ENCODE measurements at places on chromosomes 4 and X.

GRCh38 chr4:59341506-59341905 is 1858.6 kb upstream of the ADGRL3 start:
- DNase-seq, result no peak

- no peak for DNase-seq
These were observed 16.4 kb upstream of the NKRF start for GRCh38 chrX:119622356-119623232.

GRCh38 chrX:22088326-22088725 is 56.2 kb downstream of the PHEX start:
- DNase-seq, result no peak

- no peak for DNase-seq
These were observed 68.9 kb upstream of the CAPN6 start for GRCh38 chrX:111339212-111339611.

DNA sequence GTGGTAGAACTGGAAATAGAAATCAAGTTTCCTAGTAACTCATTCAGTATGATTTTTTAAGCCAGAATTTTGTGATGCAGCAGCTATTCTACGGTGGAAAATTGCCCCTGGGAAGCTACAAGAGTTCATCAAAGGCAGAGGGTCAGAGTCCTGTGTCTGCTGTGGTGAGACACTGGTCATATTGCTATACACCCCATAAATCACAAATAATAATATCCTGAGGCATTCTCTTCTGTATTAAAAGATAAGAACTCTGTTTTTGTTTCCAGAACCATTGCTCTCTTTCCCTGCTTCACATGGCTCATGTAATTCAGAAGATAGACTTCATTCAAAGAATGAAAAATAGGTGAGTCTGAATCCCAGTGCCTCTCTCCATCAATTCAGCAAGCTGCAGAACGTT is 188.8 kb upstream of the NOCT start:
- DNase-seq, result no peak

- DNase-seq, result no peak
These were observed 584.3 kb downstream of the KLHL13 start for GRCh38 chrX:117532339-117532738.

DNA sequence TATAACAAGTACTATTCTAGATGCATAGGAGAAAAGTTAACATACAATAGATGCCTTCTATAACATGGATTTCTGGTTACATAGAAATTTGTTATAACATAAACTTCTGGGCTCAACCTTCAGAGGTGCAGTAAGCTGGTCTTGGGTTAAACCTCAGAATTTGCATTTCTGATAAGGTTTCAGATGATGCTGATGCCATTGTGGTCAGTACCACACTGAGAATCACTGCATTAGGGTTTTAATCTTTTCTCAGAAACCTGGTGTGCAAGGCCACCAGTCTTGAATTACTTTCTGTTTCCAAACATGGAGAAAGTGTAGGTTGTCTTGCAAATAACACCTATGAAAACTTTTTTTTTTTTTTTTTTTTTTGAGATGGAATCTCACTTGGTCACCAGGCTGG is 146.2 kb downstream of the SPOCK3 start:
- DNase-seq, result no peak

GRCh38 chrX:77160301-77160700 is 286.9 kb upstream of the FGF16 start:
- no peak for DNase-seq

DNA sequence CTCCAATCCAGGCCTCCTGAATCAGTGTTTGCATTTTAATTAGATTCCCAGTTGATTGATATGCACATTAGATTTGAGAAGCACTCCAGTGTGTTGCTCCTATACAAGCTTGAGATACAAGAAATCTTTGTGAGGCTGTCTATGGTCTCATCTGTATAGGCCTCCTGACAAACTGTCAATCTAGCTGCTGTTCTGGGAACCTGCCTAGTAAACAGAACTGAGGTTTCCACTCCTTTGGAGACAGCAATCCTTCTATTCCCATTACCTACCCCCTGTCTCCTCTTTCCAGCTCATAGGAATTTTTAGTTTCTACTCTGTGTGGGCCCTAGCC is 306.1 kb upstream of the EMCN start:
- DNase-seq, result no peak

GRCh38 chr4:20271950-20272349 is 20.2 kb downstream of the SLIT2 start:
- DNase-seq, result no peak

DNA sequence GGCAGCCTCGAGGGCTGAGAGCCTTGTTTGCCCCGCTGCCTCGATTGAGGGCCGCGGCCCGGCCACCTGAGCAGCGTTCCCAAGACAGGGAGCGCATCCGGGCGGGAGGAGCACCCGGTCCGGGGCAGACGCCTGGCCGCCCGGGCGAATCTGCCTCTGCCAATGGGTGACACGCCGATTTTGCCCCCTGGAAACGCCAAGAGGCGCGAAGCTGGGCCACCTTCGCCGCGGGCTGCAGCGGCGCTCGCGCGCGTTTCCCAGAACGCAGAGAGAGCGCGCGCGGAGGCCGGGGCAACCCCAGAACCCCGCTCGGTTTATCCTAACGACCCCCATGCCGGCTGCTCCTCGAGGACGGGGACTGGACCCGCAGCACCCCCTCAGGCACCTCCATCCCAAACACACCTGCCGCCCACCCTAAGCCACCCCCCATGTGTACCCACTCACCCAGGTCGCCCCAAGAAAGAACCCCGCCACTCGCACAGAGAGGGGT is 575 bp downstream of the MAP7D2 start:
- DNase-seq, result no peak

GRCh38 chr4:96247096-96247495 is 407.2 kb downstream of the PDHA2 start:
- no peak for DNase-seq

DNA sequence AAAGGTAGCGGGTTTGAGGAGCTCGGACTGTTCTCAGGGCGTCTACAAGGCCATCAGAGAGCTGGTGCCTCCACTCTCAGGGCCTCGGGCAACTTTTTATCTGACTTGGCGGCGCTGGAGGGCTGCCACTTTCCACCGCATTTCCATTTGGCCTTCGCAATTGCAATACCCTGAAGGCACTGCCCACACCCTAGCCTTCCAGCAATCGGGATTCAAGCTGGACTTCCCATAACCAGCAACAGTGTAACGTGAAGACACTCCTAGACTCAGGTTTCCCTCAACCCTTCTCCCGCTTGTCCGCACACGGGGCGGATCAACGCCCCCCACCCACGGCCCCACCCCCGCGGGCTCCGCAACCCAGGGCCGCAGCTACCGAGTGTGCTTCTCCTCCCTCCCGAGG is 50.2 kb upstream of the BCOR start:
- no peak for DNase-seq

DNA sequence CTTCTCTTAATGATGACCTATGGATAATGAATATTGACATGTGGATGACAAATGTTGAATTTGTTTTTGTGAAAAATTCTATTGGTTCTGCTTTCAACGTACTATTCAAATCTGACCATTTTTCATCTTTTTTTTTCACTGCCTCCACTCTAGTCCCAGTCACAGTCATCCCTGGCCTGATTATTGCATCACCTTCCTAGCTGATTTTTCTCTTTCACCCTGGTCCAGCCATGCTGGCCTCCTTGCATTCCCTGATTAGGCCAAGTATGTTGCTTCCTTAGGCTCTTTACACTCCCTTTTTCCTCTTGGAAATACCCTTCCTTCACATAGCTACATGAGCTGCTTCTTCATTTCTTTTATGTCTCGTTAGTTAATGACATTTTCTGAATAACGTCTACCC is 58.1 kb upstream of the MAP9 start:
- DNase-seq, result no peak

GRCh38 chr4:159101988-159102621 is 774 bp upstream of the RAPGEF2 start:
- DNase-seq, result no peak

DNA sequence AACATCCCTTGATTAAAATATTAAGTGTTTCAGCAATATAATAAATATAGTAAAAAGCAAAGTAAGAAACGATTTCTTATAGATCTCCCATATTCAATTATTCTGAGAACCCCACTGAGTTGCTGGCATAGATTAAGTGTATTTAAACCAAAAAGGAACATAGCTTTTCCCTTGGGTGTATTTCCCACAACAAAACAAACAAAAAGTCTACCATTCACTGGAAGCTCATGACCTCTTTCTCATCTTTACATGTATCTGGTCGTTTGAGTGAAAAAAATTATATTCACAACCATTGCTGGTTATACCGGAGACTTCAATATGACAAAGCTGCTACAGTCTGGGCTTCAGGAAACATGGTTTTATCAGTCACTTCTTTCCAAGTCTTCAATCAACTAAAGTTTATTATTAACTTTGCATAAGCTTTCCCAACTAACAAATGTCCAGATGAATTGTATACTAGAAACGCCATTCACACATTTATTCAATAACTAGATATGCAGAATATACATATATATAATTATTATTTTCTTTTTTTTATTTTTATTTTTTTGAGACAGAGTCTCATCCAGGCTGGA is 38.6 kb downstream of the ZNF827 start:
- DNase-seq, result no peak

GRCh38 chr4:142358656-142359055 is 487.4 kb downstream of the INPP4B start:
- no peak for DNase-seq
